ENCODE measurements at places on chromosomes 4 and X. TPM values are rescaled to one million over a fixed set of nuclear protein-coding genes. Genes with fewer than 3 reads are reported as not detected.

- DNase-seq: no peak
Measured at GRCh38 chr4:7275067-7275466, 82.7 kb downstream of the SORCS2 start.

Gene P2RY8
- total RNA-seq: 6.6 TPM

DNA sequence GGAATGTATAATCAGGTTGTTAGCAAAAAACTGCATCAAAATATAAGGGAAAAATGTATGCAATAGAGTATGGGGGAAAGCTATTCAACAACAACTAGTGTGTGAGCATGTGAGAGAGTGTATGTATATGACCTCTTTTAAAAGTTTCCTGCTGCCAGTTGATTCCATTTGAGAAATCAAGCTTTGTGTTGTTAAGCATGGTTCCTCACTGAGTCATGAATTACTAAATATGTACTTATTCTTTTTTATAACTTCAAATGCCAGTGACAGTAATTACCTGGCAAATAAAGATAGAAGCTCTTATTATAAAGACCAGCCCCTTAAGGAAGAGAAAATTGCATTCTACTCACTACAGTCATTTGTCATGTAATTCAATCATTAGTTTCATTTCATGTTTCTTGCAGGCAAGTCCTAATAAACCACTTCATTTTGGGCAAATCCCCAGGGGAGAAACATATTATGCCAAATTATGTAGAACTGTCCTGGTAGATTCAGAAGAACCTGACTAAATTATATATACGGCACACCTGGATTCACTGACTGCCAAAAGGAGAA is 19.2 kb downstream of the RASGEF1B start:
- no peak for DNase-seq

DNA sequence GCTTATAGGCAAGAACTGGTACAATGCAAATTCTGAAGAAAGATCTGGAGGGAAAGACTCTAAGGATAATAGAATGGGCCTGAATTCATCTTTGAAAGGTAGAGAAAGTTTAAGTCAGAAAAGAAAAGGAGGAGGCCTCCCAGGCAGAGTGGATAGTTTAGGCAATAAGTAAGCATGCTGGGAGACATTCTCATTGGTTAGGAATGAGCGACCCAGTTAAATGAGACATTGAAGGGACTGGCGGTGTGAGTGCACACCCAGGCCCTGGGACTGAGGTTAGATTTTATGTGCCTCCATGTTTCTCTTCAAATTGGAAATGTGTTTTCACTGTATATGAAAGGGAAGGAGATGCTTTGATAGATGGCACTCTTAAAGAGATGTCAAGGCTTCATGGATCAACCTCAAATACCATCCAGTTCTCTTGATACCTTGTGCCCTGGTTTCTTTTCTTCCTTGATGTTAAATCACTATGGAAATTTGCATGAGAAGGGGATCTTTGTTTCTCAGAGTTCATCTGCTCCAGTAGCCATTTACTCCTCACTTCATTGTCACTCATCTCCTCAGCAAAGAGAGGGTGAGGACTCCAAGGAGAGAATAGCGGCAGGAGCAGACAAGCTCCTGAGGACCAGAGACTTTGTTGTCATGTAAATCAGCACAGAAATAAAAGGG is 584.2 kb upstream of the INTU start:
- DNase-seq: no peak

Gene HHIP
- 0.85 TPM for total RNA-seq

- DNase-seq: no peak
Measured at GRCh38 chrX:120575379-120576114, 14.8 kb upstream of the CUL4B start.

DNA sequence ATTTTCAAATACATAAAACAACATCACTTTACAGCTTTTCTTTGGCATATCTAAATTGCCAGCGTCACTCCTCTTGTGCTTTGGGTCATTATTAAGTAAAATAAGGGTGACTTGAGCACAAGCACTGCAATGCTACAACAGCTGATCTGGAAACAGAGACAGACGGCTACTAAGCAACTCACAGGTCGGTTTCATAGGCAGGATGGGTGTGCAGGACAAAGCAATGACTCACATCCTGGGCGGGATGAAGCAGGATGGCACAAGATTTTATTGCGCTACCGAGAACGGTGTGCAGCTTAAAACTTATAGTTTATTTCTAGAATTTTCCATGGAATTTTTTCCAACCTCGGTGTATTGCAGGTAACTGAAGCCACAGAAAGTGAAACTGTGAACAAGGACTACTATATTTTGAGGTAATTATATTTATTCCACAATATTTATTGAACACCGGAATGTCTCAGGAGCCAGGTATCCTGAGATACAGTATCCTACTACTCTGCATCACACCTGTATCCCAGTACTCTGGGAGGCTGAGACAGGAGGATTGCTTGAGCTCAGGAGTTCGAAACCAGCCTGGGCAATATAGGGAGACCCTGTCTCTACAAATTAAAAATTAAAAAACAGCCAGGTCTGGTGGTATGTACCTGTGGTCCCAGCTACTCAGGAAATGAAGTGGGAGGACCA is 215.5 kb downstream of the APBB2 start:
- DNase-seq: no peak

- DNase-seq: no peak
Measured at GRCh38 chr4:184019076-184019475, 114.0 kb downstream of the STOX2 start.

Gene GSX2
- total RNA-seq: not detected

Gene HCFC1
- total RNA-seq: 54.6 TPM

DNA sequence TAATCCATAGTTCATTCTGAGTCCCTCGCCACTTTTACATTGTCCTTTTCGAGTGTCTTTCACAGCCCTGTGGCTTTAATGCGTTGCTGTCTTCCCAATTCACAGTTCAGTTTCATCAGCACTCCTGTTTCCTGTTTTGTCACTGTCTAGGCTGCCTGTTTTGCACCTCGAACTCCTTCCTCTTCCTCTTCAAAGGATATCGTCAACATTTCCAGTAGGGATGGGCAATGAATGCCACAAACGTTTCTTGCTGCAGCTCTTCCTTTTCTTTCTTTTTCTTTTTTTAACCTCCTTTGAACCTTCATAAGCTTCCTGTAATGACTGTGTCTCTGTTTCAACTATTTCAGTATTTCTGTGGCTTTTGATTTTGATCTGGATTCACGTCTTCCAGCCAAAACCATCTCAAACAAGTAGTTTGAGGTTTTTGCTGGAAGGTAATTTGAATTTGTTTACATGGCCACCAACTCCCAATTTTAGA is 105.4 kb downstream of the ANXA3 start:
- DNase-seq: no peak

Gene NMU
- total RNA-seq: 0.79 TPM

Gene PCDH10
- 5.5 TPM for total RNA-seq

Gene HSFX4
- total RNA-seq: not detected

- no peak for DNase-seq
Measured at GRCh38 chr4:176054942-176055341, 10.7 kb upstream of the WDR17 start.

DNA sequence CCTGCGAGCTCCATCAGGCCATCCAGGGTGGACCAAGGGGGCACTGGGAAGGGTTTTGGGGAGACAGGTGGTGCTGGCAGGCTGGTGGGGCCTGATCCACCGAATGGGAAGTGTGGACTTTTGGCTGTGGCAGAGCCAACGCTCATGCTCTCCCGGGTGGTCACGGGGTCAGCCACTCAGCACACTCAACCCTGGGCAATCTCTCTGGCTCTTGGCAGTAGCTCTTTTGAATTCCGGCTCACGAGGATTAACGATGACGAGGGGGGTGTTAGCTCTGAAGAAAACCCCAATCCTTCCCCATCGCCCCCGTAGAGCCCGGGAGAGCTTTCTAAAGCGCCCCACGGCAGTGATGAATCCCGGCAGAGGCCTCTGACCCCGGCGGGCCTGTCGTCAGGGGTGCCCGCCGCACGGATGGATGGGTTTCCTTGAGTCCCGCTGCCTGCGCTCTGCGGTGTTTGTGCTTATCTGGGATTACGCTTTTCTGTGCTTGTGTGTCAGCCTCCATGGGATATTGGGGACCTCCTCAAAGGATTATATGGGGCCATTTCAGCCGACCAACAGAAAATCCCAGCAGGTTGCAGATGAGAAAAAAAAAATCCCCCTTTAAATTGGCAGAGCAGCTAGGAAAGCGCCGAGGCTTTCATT is 156.8 kb upstream of the PSAPL1 start:
- DNase-seq: no peak

GRCh38 chr4:125551466-125551865 is 236.7 kb downstream of the FAT4 start:
- no peak for DNase-seq

DNA sequence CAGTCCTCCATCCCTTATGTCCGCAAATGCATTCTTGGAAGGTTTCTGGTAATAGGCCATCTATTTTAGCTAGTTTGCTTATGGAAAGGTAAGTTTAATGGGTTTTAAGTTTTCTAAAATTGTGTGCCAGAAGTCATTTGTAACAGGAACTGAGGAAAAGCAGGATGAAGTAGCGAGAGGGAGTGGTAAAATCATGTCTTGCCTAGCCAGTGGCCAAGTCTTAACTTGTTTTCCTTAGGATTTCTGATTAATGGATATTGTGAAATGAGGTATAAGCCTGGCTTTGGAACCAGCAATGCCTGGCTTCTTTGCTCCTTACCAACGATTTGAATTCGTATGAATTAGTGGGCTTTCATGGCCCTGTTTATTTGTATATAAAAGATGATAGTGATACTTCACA is 7.3 kb downstream of the SEC24B start:
- no peak for DNase-seq

Gene KLHL5
- total RNA-seq: 47.8 TPM

DNA sequence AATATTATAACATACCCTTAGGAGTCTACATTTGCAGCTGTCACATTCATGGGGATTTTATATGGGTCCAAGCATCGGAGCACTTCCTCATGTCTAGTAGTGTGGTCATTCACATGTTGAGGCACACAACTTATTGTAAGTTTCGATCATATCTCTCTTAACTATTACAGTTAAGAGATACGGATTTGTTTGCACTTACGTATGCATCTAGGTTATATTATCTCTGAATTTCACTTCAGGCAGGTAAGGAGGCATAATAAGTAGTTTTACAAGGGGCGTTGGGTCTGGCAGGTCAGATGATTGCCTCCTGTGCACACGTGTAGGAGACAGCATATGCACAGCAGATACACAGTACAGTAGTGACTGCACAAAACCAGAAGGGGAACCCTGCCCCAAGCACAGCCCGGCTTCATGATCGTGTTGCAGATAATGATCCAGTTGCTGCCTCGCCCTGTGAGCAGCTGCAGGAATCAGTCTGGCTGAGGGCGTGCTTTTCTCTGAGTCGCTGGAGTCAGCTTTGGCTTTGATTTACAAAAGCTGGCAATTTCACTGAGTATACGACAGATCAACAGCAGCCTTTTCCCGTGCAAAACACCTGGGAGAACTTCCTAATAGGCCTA is 302.9 kb upstream of the GATB start:
- peak; percentile 59 for DNase-seq

GRCh38 chr4:86496094-86497080 is 97.7 kb upstream of the PTPN13 start:
- no peak for DNase-seq

GRCh38 chrX:38117485-38117884 is 103.2 kb downstream of the SRPX start:
- DNase-seq: no peak

DNA sequence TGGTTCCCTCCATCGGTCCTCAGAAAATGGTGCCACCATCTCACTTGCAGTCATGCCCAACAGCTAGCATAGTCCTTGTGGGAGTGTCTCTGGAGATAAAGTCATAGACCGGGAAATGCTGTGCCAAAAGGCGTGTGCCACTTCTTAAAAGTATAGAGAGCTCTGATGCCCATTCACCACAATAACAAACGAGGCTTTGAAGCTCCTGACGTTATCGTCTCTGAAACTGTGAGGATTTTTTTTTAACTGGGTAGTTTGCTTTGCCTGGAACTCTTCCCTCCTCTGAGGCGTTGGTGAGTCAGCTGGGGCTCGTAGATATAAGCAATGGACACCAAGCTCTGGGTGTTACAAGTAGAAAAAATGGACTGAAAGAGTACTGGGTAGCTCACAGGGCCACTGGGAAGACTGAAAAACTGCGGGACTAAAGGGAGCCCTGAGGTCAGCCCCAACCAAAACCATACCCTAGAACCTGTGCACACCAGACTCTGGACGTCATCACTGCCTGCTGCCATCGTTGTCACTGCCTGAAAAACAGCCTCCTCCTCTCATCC is 89.4 kb upstream of the TRIM2 start:
- peak; percentile 1 for DNase-seq

Gene SATL1
- not detected for total RNA-seq

Gene DCAF12L2
- total RNA-seq: 0.41 TPM

GRCh38 chrX:9456250-9457074 is 8.4 kb upstream of the TBL1X start:
- no peak for DNase-seq

GRCh38 chrX:39440799-39441284 is 639.6 kb downstream of the MID1IP1 start:
- no peak for DNase-seq

DNA sequence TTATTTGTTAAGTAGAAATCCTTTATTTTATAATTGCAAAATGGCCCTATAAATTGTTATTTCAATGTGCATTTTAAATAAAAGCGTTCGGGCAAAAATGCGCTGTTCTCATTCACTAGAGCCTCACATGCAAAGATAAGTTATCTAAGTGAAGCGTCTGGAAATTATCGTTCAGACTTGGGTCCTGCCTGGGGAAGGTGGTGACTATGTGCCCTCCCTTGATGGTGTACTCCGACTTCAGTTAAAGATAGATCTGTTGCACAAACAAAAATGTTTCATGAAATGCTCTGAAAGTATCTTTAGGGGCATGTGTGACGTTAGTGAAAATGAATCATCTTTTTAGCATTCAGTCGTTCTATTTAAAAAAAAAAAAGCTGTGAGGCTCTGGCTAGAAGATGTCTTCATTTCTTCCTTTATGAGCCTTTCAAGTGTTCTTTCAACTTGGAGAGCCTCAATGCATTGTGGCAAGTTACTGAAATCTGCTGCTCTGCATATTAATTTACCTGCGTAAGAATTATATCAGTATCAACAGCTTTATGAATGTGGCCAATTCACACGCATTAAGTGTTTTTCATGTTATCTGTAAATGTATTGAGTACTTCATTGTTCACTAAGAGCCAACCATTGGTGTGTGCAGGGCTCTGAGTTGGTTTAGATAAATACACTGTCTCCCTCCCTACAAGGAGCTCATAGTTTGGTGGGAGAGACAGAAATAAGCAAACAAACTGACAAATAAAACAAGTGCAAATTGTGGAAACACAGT is 83.0 kb downstream of the AFF1 start:
- no peak for DNase-seq

GRCh38 chr4:1805493-1806222 is 12.6 kb downstream of the FGFR3 start:
- DNase-seq: no peak

GRCh38 chrX:49101629-49101984 is 21.9 kb upstream of the WDR45 start:
- DNase-seq: no peak

GRCh38 chrX:70826715-70827114 is 81.8 kb downstream of the TEX11 start:
- DNase-seq: no peak

GRCh38 chr4:102612824-102613366 is 111.7 kb downstream of the NFKB1 start:
- no peak for DNase-seq

GRCh38 chr4:2353222-2354107 is 65.0 kb downstream of the ZFYVE28 start:
- DNase-seq: no peak

Gene PAGE1
- not detected for total RNA-seq

Measured in kidney (tissue), 22 donors.